LoVo (cell line): ENCODE measurements at places on chromosomes 2 and 18.
A peak's percentile ranks its signal among the peaks of the same experiment; 100 is the strongest.

DNA sequence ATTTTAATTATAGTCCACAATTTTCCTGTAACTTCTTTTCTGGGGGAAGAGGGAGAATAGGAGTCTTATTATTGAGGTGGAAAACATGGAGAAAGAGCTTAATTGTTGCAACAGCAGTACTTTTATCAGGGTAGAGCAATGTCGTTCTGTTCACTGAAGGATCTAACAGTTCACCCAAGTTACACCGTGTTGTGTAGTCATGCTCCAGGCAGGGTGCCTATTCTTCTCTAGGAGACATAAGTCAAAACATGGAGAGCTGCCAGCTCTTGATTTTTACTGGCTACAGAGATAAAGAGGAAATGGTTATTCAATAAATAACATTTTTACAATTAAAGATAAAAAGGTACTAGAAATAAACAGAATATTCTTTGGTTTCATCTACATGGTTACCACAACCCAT is 594.3 kb upstream of the NETO1 start:
- no peak for DNase-seq

- peak; percentile 24 for DNase-seq
These were observed 868 bp downstream of the INO80D start for GRCh38 chr2:206084870-206085741.

DNA sequence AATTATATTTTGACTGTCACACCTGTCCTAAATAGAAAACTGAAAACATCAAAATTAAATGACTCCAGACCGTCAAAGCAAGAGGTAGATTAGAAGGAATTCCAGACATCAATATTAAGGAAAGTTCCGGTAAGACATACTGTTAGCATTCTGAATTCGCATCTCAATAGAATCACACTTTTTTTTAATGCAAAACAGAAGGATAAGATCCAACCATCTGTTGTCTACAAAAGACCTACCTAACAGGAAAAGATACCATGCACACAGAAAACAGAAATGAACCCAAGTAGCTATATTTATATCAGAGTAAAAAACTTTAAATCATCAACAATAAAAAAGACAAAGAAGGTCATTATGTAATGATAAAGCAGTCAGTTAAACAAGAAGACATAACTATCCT is 145.0 kb downstream of the TMX3 start:
- no peak for DNase-seq

GRCh38 chr2:231290321-231291015 is 92.0 kb downstream of the ARMC9 start:
- DNase-seq: no peak

DNA sequence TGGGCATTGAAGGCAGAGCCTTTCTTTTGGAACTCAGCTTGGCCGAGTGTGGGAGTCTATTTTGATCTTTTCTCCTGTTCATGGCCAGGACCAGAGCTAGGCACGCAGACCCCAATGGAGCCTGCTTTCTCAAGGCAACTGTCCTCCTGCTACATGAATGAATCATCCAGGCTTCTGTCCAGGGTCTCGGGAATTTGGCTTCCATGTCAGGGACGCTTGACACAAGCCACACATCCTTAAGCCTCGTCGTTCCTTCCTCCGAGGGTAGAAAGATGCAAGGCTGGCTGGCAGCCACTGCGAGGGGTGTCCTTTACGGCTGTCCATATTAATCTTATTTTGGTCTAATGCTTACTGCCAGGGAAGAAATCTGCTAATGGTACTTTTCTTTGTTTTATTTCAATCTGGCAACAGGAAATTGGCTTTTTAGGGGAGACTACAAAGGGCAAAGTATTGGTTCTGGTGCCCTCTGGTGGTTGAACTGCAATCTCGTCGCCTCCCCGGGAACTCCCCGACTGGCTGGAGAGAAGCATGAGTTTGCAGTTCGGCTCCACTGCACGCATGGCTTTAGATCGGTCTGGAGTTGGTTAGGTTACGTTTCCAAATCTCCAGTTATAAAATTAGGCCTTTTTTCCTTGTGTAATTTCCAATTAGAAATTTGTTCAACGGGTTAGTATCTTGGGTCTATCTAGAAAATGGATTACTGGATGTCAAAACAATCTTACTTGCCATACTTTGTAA is 135.2 kb downstream of the ALPK2 start:
- DNase-seq: peak; percentile 54

DNA sequence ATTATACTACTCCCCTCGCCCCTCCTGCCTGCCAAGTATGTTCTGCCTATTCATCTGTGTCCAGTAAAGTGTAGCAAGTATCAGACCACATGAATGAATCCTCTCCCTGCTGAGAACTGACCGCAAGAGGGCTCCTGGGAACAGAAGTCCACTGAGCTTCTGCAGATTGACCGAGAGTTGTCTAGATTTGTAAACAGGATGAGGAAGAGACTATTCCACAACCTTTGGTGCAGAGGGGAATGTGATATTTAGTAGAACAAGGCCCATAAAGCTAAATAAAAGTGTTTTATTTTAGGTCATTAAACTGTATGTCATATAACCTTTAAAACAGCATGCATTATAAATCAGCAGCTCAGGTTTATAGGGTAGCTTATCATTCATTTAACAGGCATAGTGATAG is 377.0 kb downstream of the DCC start:
- peak; percentile 15 for DNase-seq

GRCh38 chr18:56248610-56249235 is 389.7 kb downstream of the TXNL1 start:
- no peak for DNase-seq

DNA sequence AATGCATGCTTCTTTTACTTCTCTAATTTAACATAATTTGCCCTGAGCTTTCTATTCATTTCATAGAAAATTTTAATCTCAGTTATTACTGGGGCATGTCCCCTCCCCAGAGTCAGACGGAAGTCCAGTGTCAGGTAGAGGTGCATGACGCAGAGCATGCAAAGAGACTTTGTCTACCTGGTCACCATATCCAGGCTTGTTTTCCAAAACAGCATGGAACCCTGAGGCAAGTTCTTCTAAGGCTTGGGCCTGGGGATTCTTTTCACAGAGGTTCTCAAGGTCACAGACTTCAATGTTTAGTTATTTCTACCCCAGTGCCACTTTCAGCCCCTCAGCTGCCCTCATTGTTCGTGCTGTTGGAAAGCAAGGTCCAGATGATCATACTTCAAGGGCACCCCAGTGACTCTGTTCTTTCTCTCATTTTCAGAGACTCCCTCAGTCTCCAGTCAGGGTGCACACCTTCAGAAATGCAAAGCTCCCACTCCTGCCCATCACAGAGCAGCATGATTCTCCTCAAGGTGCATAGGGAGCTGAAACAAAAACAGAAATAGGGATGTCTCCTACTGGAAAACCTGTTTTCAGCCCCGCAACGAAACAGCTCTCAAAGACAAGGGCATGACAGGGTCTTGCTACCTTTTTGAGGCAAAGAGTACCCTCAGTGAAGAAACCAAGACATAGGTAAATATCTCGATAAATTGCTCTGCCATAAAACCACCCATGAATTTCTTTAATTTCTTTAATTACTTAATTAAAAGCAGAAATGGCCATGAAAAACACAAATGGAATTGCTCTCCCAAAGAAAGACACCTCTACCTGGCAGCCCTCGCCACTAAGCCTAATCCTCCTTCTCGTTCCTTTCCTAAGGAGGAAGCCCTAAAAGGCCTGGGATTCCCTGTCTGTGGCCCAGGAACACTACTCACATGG is 9.5 kb upstream of the EVA1A start:
- DNase-seq: no peak

DNA sequence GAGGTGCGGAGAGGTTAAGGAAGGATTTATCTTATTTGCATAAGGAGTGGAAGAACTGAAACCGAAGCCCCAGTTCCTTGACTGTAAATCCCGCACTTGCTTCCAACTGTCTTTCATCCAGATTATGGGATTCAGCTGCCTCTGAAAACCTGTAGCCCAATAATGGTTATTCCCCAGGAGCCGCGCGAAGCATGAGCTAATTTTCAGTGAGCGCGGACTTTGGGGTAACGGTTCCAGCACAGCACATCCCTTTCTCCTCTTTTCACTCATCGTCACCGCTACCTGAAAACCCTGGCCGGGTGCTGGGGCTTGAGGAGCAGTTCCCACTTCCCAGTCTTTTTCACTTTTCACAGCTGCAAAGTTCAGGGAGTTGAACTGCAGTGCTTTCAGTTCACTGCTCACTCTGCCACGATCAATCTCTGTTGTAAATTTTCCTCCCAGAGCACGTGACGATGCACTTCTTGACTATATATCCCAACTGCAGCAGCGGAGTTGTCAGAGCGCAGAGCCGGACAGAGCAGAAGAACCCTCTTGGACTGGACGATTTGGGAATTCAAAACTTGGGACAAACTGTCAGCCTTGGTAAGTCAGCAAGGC is at the start of gene KCNE4:
KCNE4 (plus strand) TSS at position 498 of the 597 bp plus-strand sequence. CDS start 641 bp downstream, outside the sequence.
- DNase-seq: no peak

- no peak for DNase-seq
These were observed 104.7 kb downstream of the KLHL29 start for GRCh38 chr2:23489471-23490322.

- DNase-seq: no peak
These were observed 83.3 kb upstream of the MSH6 start for GRCh38 chr2:47699533-47700215.

GRCh38 chr2:111624411-111625156 is 259.4 kb downstream of the ANAPC1 start:
- DNase-seq: no peak

GRCh38 chr2:69683170-69683971 is 39.8 kb upstream of the AAK1 start:
- no peak for DNase-seq
